ENCODE measurements at places on chromosomes 2 and 18.

DNA sequence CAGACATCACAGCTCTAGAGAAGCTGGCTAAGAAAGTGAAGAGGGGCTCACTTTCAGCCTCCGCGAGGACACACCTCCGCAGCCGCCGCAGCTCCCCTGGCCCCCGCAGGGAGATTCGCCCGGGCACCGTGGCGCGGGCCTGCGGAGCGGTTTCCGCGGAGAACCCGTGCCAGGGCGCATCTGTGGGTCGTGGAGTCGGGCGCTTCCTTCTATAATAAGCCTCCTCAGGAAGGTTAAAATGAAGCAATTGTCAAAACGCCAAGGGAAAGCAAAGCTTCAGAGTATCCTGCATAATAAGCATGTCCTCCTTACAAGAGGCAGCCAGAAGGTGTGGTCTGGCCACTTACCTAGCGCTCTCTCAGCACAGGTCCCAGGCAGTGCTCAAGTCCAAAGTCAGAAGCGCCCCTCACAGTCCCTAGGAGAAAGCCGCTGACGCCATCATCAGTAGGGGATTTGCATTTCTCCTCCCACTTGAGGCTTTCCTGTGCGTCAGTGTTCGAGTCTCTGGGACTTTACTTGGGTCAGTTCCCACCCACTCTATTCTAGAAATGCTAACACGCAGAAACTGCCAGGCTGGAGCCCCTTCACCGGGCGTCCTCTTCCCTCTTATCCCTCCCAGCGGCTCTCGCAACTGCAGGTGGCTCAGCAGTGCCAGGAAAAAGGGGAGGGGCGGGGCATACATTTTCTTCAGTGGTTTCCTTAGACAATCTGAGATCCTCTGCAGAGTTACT is at the start of gene STAT4:
Gene STAT4 (minus strand): TSS at position 395 of the 731 bp plus-strand sequence. CDS start 2,791 bp downstream, outside the sequence.
- peak; percentile 81 for DNase-seq

GRCh38 chr2:204367466-204367865 is 177.8 kb upstream of the PARD3B start:
- DNase-seq, result no peak

DNA sequence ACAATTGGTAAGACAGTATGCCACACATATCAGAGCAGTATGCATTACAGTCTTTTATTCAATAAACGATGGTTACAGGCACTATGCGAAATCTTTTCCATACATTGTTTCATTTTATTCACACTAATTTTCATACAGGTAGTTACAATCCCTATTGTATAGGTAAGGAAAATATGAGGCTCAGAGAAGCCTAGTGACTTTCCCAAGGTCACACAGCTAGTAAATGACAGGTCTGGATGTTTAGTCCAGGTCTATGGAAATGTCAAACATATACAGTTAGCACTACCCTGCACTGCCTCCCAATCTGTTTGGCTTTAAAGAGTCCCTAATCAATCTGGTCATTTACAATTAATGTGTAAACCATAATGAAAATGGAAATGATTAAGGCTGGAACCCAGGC is 372.2 kb downstream of the MTX2 start:
- DNase-seq, result no peak

GRCh38 chr2:11630855-11631254 is 39.1 kb downstream of the NTSR2 start:
- DNase-seq, result no peak

- no peak for DNase-seq
Observed at GRCh38 chr2:50309503-50309902, 722.4 kb downstream of the NRXN1 start.

- no peak for DNase-seq
Observed at GRCh38 chr2:111707700-111708099, 176.3 kb downstream of the ANAPC1 start.

DNA sequence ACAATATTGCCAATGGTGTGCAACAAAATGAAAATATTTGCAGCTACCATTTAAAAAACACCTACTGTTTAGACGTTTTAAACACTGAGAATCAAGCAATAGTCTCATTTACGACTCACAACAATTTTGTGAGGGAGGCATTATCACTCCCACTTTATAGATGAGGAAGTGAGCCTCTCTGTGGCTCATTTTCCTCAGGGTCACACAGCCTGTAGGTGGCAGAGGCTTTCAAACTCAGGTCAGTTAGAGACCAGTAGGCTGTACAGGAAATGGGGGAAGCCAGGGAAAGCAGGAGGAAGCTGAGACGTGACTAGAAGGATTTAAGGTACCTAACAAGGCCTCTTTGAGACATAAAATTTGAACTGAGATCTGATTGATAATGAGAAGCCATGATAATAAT is 95.0 kb upstream of the ZNF521 start:
- DNase-seq, result no peak

DNA sequence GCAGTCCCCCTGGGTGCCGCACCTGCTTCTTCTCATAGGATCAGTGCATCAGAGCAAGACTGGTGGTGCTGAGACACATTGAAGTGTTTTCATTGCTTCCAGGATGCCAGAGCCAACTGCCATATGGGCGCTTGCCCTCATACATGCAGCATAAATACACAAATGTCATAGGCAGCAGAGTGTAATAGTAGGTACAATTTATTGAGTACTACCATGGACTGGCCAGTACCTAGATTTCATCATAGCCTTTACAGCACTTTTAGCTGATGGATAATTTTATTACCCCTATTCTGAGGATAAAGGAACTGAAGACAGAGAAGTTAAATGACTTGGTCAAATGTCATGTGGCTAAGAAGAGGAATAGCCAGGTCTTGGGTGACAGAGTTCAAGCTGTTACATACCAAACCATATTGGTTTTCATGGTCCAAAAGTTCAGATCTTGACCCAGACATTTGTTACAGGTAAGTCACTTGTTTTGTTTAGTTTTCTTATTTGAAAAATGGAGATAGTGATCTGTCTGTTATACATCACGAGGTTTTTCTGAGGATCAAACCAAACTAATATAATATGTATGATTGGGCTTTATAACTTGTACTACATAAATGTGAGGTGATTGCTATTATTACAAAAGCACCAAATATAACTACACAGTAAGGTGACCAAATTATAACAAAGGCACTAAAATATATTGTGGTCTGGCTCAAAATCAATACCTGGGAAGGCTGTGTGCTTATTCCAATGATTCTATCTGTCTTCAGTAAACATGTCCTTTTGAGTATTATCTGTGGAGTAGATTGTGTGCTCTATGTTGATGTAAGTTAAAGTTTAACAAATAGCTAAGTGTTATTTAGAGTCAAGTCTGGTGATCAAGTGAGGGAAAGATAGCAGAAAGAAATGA is 151.9 kb upstream of the CYRIA start:
- DNase-seq, result no peak

DNA sequence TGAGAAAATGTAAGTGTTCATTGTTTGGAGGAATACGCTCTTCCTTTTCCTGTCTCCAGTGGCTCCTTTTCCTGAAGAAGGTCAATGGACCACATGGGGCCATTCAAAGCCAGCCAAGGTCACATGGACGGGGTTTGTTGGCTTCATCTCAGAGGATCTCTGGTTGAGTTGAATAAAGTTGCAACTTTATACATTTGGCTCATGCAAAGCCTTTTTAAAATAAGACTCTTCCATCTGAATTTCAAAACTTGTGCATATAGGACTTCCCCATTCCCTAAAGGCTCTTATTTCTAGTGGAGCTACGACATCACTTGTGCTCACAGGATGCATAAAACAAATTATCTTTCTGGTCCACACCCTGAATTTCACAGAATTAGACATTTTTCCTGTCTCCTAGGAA is 235.5 kb downstream of the CMPK2 start:
- no peak for DNase-seq

DNA sequence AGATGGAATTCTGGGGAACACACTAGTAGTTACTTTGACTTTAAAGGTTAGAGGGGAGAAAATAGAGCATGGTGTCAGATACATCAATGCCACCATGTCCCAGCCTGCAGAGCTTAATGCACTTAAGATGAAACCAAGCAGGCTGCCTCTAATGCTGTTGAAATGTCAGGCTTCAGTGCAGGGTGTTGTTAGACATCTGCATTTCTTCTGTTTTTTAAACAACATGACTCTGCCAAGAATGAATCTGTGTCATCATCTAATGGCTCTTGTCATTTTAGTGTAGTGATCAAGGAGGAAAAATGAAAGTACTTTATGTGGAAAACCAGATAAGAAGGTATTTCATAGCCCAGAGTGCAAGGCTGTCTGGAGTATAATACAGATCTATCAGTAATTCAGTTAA is 29.9 kb downstream of the LYPD1 start:
- no peak for DNase-seq

DNA sequence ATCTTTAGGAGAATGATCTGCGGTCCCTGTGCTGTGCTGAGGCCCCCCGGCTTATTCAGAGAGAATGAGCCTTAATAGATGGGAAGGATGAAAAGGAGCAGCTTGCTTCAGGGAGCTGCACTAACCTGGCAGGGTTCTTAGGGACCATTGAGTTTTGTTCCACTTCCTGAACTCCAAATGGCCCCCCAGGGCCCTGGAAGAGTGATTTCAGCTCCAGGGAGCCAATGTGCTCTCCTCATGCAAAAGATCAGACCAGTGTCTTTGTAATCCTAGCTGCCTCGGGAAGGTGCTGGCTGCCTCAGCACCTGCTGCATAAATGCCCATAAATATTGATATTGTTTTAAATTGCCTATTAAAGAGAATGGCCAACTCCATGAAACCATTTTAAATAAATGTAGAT is 210.2 kb downstream of the NCK2 start:
- DNase-seq, result no peak

GRCh38 chr2:117562654-117563053 is 251.8 kb upstream of the DDX18 start:
- DNase-seq, result no peak

- DNase-seq, result no peak
Observed at GRCh38 chr2:196224756-196225155, 53.4 kb upstream of the STK17B start.

DNA sequence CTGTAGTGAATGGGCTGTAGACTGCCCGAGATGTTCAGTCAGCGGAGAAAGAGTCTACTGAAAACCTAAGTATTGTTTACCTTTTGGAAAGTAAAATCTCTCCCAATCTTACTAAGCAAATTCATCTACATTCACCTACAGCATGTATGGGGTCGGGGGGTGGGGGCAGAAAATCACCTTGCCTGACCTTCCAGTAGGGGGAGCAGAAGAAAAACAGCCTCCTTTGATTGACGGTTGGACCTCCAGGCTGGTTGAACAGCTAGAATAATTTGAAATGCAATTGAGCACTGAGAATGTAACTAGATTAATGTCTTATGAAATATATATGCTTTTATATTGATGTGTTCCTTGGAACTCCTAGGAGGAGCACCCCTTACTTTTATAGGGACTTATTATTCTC is 10.0 kb downstream of the LRATD1 start:
- DNase-seq, result no peak

DNA sequence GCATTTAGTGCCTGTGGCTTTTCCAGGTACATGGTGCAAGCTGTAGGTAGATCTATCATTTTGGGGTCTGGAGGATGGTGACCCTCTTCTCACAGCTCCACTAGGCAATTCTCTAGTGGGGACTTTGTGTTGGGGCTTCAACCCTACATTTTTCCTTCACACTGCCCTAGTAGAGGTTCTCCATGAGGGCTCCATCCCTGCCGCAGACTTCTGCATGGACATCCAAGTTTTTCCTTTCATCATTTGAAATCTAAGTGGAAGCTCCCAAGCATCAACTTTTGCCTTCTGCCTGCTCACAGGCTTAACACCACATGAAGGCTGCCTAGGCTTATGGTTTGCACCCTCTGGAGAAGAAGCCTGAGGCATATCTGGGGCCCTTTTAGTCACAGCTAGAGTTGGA is 492.7 kb downstream of the PIK3C3 start:
- no peak for DNase-seq

GRCh38 chr18:68489013-68489792 is 225.7 kb downstream of the TMX3 start:
- DNase-seq, result no peak

DNA sequence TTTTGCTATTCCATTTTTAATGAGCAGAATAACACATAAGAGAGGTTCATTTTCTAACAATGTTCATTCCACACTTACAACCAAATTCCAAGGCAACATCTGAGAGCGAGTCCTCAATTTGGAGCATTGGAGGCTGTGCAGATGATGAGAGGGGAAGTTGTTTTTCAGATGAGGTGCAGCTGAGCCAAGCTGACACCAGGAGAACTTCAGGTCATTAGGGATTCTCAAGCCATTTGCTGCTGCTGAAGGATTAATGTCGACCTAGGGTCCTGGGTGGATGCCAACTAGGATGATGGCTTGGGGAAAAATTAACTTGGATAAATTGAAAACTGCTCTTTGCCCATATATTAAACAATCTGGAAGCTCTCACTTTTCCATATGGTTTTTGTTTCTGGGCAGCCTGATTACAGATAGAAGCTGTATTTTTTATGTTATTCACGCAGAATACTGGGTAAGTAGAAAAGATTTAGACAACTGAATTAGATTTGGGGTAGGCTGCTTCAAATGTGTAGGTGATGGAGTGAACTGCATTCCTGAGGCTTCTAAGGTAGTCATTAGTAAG is 206.4 kb upstream of the SLC39A10 start:
- no peak for DNase-seq

GRCh38 chr2:96863575-96864342 is 5.9 kb upstream of the ANKRD39 start:
- DNase-seq, result no peak

- no peak for DNase-seq
Observed at GRCh38 chr18:31738460-31739407, 21.9 kb downstream of the SLC25A52 start.

DNA sequence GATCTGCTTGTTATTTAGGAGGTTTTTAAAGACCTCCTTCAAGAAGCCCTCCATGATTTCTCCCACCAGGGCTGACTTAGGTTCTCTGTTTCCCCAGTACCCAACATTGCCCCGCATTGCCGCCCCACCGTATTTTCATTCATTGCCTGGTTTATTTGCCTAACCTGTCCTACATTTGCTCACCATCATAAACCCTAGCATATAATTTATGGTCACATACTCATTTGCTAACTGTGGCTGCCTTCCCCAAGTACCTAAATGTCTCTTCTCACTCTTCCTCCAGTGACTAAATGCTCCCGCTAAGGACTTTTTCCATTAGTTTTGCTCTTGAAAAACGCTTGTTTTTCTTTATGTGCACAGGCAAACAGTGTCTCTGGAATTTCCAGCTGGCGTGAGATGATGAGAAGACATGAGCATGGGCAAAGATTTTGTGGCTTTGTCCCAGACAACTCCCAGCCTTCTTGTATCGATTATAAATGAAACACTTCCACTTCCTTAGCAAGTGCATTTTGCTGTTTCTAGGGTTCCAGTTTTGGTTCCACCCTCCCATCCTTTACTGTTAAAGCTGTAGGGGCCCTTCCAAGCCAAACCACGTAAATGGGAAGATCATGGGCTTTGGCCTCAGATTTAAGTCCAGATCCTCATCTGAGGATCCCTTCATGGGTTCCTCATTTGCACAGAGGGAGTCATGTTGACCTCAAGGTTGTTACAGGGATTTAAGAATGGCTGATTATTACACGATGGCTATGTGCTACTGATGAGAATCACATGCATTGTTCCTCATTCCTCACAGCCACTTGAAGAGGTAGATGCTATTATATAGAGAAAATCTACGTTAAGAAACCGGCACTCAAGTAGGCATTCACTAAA is 21.0 kb upstream of the ARMC9 start:
- no peak for DNase-seq

GRCh38 chr2:99373144-99373543 is 36.0 kb downstream of the EIF5B start:
- DNase-seq, result no peak

GRCh38 chr2:136113209-136113971 is 4.6 kb downstream of the CXCR4 start:
- no peak for DNase-seq

GRCh38 chr2:195907474-195907873 is 161.2 kb downstream of the DNAH7 start:
- no peak for DNase-seq

GRCh38 chr2:215748446-215748845 is 264.9 kb downstream of the MREG start:
- no peak for DNase-seq

GRCh38 chr2:221775096-221775495 is 203.0 kb upstream of the EPHA4 start:
- no peak for DNase-seq

Data from effector memory CD4-positive, alpha-beta T cell (primary cell).